ENCODE measurements at places on chromosomes 4 and X.

DNA sequence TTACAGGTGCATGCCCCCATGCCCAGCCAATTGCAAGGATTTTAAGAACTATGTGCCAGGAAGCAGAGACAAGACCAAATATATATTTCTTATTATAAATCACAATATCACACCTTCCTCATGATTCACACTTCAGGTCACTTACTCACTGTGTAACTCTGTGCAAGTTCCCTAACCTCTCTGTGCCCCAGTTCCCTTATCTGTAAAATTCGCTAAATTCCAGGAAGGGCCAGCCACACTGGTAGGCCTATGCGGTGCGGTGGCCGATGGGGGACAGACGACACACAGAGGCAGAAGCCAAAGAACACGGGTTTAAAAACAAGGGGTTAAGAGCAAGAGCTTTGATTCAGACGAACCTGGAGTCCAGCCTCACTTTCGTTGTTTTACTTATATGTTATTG is 2.8 kb downstream of the TRIM2 start:
- DNase-seq, result no peak

DNA sequence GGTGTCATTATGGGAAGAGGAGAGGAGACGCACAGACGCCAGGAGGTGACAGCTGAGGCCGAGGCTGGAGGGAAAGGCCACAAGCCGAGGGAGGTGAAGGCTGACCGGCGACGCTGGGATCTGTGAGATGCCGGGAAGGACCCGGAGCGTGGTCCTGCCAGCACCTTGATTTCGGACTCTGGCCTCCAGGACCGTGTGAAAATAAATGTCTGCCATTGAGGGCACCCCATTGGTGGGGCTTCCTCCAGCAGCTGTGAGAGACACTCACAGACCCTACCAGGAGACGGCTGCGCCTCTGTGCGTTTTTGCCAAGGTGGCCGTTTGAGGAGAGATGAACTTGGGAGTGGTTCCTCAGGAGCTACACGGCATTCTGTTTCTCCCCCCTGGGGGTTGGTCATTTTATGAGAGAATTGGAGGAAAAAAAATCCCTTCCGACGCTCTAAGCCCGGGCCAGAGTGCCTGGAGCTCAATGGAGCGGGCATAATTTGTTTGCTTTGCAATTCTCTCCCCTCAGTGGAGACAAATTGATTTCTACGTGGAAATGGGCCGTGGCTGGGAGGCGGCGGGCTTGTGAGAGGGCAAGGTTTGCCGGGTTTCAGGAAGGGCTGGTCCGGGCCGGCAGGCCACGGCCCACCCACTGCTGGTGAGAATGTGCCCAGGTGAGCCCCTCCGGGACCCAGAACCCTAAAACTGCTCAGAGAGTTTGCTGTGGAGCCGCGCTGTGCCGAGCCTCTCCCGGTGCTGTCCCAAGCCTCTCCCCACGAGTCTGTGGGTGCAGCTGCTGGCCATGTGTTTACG is 53.9 kb downstream of the CPZ start:
- DNase-seq, result no peak

GRCh38 chr4:78616046-78616498 is 64.5 kb downstream of the ANXA3 start:
- no peak for DNase-seq

DNA sequence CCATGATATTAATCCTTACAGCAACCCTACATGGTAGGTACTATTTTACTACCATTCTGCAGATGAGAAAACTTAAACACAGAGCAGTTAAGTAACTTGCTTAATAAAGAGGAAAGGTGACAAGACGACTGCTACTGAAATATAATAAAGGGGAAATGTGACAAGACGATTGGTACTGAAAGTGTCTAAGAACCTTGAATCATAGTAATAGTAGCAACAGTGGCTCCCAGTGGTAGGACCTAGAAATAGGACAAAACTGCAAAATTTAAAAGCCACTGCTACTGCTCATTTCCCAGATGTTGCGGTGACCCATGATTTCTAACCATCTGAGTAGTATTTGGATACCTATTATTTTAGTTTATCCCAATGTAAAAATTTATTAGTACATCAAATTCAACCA is 89.5 kb downstream of the TASL start:
- DNase-seq, result no peak

- DNase-seq, result no peak
Observed at GRCh38 chr4:167616476-167616875, 382.2 kb upstream of the SPOCK3 start.

DNA sequence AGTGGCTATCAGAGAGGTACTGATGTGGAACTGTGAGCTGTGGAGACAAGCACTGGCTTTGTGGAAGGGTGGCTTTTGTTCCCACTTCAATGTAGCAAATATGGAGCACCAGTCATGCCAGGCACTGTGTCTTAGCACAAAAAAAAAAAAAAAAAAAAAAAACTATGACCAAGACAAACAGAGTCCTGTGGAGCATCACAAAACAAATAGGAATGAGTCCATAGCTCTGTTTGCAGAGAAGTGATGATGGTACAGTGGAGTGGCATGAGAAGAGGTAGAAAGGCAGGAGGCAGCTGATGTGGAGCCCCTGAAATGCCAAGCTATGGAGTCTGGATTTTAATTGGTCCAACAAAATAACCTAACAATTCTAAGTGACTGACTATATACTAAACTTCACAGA is 116.9 kb downstream of the RAB28 start:
- DNase-seq, result no peak

- DNase-seq, result no peak
Observed at GRCh38 chr4:115233600-115233999, 120.2 kb upstream of the NDST4 start.

DNA sequence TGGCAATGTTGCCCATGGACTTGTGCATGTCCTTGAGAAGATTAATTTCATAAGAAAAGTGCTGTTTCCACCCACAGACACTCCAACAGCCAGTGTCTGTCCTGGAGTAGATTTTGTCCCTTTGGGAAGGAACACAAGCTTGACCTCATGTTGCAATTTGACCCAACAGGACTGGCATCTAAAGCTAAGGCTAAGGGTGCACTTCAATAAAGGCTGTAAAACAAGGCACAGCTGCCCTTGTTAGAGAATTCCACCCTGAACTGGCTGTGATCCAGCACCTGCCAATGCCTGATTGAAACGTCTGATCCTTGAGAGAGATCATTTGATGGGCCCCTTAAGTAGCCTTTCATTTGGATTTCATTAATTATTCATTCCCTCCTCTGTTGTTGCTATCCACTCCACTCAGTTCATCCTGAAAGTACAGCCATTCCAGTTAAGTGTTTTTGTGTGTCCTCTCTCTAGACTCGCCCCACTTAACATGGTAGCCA is 56.2 kb downstream of the CD99L2 start:
- no peak for DNase-seq

- DNase-seq, result no peak
Observed at GRCh38 chr4:76448211-76448610, 13.2 kb downstream of the SHROOM3 start.

- no peak for DNase-seq
Observed at GRCh38 chr4:74314944-74315343, 6.7 kb downstream of the EPGN start.

- no peak for DNase-seq
Observed at GRCh38 chrX:42237956-42238355, 314.6 kb upstream of the CASK start.

DNA sequence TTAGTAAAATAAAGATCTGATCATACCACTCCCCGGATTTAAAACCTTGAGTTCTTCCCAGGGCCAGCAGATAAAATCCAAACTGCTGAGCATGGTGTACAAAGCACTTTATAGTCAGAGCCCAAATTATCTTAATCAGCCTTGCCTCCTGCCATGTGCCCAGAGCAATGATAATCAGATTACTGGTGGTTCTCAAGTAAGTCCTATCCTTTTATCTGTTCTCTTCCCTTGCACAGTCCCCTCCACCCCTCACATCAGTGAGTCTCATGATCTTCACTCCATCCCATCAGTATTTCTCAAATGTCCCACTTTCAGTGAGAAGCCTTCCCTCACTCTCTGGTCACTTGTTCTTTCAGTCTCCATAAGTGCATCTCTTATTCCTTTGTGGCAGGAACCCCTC is 22.7 kb downstream of the INTS6L start:
- DNase-seq, result no peak

- no peak for DNase-seq
Observed at GRCh38 chr4:185869427-185869826, 57.4 kb upstream of the SORBS2 start.

DNA sequence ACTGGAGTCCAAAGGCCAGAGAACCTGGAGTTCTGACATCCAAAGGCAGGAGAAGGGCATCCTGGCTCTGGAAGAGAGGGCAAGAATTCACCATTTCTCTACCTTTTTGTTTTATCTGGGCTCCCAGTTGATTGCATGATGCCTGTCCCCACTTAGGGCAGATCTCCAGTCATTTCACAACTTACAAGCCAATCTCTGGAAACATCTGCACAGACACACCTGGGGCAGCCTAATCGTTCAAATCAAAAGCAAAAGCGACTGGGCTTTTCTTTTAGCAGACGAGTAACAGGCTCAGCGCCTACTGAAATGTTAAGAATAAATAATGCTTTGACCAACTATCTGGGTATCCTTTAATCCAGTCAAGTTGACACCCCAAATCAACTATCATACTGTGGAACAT is 136.0 kb upstream of the NPY2R start:
- DNase-seq, result no peak

GRCh38 chrX:73478961-73479360 is 32.1 kb downstream of the CDX4 start:
- no peak for DNase-seq

DNA sequence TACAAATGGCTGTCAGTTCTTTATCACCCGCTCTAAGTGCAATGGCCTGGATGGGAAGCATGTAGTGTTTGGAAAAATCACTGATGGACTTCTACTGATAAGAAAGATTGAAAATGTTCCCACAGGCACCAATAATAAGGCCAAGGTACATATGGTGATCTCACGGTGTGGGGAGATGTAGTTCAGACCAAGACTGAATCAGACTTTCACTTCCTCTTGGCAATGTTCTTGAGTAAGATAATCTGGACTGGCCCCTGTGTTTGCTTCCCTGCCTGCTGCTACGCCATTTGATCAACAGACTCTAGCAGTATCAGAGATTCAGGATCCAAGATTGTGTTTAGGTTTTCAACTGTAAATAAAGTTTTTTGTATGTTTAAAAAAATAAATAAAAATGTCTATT is 682.2 kb upstream of the AMOT start:
- DNase-seq, result no peak

DNA sequence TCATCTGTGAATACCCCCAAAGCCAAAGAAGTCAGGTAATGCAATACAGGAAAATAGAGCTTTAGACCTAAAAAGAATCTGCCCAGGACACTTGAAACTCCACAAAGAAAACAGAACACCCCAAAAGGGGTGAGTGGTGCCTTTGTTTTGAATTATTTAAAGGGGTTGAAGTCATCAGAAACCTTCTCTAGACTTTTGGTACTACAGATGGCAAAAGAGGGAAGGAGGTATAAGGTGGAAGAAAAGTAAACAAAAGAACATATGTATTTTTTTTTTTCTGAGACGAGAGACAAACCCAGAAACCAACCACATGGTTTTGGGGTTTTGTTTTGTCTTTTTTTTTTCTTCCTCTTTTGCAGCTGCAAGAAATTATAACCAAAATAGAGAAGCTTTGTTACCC is 1477.8 kb downstream of the C4orf33 start:
- DNase-seq, result no peak

GRCh38 chrX:132837126-132837525 is 121.3 kb downstream of the HS6ST2 start:
- no peak for DNase-seq

GRCh38 chr4:138967313-138967712 is 48.3 kb upstream of the NOCT start:
- DNase-seq, result no peak

GRCh38 chr4:140968371-140968770 is 164.9 kb downstream of the RNF150 start:
- no peak for DNase-seq

- DNase-seq, result no peak
Observed at GRCh38 chr4:122826553-122827257, at the start of gene FGF2. Gene FGF2, plus strand, starts transcription at chr4:122826831. Its CDS starts 344 bp downstream, at chr4:122827175.

DNA sequence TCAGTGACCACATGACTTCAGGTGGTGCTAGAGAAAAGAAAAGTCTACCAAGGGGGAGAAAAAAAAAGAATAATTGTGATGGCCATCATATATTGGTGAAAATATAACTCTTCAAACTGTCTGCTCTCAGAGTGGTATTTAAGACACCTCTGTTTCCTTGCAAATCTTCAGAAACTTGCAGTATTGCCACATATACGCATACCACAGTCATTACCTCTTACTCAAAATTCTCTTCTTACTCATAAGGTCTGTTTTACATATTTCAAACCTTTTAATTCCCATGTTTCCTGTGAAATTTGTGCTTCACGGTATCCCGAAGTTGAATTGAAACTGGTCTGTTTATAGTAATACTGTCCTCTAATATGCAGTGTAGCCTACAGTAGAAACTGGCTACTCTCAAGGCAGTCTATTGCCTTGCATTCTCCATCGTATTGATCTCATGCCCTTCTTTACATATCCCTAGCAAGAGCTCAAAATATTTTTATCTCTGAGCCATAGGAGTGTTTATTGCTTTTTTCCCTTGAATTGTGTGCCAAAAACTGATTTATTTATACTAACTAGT is 34.7 kb upstream of the LHFPL1 start:
- no peak for DNase-seq

DNA sequence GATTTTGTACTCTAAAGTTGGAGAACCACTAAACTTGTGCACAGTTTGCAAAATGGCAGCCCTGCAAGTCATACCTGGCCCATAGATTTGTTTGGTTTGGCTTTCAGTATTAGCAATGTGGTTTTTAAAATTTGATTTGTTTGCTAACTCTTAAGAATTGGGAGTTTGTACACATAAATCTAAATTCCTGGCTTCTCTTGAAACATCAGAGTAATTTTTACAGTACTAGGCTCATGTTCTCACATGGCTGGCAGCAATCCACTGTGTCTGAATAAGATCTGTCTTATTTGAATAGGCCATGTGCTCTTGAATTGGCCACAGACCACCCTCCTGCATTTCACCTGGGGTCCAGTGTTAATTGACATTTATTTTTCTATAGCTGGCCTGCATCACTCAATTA is 21.3 kb downstream of the DIAPH2 start:
- no peak for DNase-seq

- no peak for DNase-seq
Observed at GRCh38 chr4:145736241-145736831, 56.4 kb downstream of the C4orf51 start.

DNA sequence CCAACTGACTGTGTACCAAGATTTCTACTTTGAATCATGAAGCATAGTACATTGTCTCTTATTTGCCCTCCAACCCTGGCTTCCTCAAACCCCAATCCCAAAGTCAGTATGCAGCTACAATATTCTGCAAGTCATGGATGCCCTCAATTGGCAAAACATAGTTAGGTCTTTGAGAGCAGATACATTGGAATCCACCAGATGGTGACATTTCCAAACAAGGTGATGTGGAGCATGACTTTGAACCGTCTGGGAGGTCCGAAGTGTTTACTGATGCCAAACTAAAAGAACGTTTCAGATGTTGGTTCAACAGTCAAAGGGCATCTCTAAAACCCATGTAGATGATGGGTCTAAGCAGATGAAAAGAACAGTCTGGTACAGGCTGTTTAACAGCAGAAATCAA is 43.7 kb upstream of the FRMD7 start:
- no peak for DNase-seq
